ENCODE measurements at places on chromosomes 4 and X.

DNA sequence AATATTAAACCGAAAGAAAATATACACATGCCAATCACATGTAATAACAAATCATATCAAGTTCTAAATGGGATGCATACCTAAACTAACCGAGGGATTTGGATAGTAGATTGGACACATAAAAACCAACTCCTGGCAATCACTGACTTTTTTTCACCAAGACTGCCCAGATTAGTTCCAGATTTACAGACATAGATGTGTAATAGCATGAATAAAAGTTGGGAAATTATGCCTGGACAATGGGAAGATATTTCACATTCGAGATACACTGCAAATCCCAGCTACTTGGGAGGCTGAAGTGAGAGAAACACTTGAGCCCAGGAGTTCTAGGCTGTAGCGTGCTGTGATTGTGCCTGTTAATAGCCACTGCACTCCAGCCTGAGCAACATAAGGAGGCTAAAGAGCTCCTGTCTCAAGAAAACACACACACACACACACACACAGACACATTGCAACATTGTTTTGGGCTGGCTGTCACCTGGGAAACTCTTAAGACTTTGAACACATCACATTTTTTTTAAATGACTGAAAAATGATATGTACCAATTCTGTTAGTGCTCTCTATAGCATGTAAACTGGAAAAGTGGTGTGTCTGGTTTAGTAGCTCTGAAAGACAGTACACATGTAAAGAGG is 5.7 kb downstream of the RAB40A start:
- no peak for DNase-seq

DNA sequence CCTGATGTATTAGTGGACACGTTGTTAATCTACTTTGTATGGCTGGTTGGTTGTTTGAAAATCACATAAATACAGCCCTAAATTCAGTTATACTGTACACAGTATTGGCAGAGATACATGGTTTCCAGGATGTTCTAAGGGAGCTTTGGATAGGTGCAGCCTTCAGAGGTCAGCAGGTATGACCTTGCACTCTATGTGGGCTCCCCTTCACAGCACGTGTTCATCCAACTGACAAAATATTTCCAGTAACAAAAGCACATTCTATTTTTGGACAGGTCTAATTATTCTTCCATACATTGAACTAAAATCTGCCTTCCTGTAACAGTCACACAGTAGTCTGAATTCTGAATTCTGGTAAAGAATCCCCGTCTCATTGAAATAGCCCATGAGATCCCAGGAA is 92.8 kb upstream of the RAPGEF2 start:
- DNase-seq, result no peak

GRCh38 chrX:103309860-103310554 is 783 bp downstream of the BEX2 start:
- peak; percentile 21 for DNase-seq

- DNase-seq, result no peak
Measured at GRCh38 chrX:1462596-1463251, 10.0 kb upstream of the ASMTL start.

DNA sequence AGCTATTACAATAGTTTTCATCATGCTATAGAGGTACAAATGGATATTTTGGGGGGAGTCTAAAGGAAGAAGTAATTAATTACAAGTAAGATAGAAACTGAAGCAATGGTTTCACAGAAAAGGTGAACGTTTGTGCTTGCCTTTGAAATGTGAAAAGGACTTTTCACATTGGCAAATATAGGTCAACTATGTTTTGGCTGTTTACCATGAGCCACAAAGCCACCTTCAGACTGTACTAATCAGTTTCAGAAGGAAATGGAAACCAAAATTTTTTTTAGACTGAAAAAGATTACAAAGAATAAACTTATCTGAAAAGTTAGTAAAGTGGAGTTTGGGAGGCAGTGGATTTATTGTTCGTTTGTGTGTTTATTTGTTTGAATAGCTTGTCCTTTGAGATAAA is 32.1 kb downstream of the SYTL5 start:
- DNase-seq, result no peak

DNA sequence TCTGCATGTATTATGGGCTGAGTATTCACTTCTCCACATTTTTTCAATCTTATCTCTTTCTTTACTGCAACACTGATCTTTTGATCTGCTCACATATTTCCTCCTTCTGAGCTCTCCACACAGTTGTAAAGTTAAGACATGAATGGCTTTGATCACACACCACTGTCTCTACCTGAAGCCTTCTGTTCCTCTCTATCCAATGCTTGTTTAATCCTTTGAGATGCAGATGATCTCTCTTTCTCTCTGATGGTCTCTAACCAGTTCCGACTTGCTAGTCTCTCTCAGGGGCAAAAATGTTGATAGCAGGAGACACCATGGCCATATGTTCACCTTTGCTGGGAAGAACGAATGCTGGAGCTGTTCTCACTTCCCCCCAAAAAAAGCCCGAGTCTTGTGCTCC is 162.4 kb downstream of the UNC5C start:
- DNase-seq, result no peak

GRCh38 chr4:48796927-48797679 is 17.0 kb upstream of the FRYL start:
- DNase-seq, result no peak

DNA sequence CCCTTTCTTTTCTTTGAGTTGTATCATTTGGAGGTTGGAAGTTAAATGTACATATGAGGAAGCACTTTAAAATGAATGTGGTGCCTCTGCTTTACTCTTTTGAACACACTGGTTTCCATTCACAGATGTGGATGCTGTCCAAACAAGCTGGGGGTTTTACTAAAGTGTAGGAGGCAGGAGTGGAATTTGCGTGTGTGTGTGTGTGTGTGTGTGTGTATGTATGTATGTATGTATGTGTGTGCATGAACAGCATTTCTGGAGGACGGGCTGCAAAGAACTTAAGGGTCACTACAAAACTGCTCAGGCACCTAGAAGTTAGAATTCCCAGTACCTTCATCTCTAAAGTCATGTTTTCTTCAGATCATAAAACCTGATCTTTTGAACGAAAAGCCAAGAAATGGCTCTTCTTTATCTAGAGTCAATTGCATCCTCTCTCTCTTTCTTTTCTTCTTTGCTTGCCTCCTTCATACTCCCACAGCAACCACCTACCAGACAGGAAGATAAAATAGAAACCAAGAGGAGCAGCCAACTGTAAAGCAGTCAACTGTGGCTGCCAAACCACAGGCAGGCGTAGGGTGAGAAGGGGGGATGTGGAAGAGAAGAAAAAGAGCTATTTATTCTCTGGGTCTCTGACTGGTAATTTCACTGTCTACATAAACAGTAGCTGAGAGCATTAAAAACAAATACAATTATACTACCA is 177.0 kb upstream of the RASGEF1B start:
- DNase-seq, result no peak

GRCh38 chrX:57137501-57137900 is 304 bp upstream of the SPIN2A start:
- no peak for DNase-seq

GRCh38 chrX:110847334-110847733 is 51.7 kb upstream of the CHRDL1 start:
- peak; percentile 38 for DNase-seq

Measured in nephron progenitor cell (in vitro differentiated cells).